ENCODE measurements at places on chromosomes 16 and 17.

DNA sequence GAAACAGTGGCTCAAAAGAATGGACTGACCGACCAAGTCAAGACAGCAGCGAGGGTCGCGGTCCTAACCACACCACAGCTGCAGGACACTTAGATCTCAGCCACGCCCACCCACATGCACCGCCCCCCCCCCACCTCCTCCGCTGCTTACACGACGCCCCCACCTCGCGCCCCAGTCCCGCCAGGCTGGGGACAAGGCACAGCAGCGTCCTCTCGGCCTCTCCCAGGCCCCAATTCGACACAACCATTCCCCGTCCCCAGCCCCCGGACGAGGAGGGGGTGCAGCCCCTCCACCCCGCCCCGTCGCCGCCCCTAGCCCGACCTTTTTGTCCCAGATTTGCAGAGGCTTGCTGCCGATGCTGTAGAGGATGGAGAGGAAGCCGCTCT lies 477 bp downstream of the CFAP20 start:
- peak; percentile 67 for DNase-seq

DNA sequence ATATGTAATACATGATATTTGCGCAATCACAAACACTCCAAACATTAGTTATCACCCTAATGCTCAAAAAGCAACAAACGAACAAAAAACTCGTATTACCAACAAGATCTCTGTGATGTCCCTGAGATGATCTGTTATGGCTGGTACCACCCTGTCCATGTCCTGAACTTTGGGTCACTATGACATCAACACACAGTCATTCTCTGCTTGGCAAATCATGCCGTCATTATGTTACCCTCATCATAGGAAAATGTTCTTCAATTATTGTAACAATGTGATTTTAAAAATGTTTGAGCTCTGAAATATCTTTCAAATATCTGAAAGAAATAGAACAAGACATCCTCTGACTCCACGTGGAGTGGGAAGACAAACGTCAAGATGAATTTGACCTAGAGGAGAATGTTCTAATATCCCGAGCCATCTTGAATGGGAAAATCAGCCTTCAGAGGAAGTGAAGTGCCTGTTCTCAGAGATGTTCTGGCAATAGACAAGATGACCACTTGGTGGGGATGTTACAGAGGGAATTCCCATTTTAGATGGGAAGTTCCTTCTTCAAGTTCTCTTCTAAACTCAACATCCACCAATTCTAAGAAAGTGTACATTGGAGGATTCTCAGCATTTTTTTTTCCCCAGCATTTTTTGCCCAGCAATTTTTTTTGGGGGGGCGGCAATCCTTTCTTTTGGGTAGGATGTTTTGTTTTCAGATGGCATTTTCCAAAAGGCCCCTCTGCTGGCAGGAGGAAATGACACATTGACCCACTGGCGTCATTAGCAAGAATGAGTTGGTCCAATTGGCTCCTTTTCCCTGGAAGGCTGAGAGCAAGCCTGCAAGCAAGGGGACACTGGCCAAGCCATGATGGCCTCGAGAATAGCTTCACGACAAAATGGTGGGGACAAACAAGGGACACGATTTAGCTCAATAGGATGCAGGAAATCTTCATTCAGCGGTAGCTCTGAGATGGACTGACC lies 3.7 kb upstream of the HSD17B2 start:
- no peak for DNase-seq

- no peak for DNase-seq
Observed at GRCh38 chr17:15231851-15232516, 33.1 kb downstream of the PMP22 start.

DNA sequence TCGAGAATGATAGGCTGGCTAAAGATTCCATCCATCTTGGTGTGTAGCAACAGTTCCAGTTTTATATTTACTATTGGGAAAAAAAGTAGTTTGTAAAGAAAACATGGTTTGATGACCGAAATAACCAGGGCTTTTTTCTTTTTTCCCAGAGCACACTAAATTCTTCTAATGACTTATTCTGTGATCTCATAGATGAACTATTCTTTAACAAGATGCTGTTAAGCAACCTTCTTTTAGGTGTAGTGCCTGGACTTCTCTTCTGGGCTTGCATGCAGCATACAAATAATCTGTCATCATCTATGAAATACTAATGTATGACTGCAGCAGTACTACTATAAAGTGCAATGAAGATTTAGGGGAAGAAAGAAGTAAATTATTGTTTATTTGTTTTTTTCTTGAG lies 11.0 kb upstream of the CAPNS2 start:
- DNase-seq = no peak

DNA sequence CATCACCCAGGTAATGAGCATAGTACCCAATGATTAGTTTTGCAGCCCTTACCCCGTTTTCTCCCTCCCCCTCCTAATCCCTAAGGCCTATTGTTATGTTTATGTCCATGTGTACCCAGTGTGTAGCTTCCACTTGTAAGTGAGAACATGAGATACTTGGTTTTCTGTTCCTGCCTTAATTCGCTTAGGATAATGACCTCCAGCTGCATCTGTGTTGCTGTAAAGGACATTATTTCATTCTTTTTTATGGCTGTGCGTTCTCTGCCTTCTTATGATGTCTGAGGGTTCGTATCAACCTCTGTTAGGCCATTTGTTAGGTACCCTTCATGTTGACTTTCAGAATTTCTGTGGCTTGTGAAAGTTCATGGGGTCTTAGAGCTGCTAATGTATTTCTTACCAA lies 31.0 kb downstream of the CTCF start:
- no peak for DNase-seq

DNA sequence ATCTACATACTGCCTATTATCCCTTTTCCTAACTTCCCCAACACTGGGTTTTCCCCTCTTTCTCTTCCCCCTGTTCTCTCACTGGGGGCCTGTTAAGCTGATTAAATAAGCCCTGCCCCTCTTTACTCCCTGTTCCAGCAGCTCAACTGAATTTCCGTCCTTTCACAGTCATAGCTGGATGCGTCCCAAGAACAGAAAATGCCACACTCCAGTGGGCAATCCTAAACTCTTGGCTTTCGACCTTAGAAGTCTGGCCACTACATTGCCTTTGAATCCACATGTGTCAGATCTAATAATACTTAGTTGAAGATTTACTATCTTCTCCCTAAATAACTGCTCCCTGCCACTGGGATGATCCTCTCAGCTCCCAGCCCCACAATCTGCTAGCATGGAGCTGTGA lies 34.5 kb downstream of the KCNJ16 start:
- DNase-seq = no peak

DNA sequence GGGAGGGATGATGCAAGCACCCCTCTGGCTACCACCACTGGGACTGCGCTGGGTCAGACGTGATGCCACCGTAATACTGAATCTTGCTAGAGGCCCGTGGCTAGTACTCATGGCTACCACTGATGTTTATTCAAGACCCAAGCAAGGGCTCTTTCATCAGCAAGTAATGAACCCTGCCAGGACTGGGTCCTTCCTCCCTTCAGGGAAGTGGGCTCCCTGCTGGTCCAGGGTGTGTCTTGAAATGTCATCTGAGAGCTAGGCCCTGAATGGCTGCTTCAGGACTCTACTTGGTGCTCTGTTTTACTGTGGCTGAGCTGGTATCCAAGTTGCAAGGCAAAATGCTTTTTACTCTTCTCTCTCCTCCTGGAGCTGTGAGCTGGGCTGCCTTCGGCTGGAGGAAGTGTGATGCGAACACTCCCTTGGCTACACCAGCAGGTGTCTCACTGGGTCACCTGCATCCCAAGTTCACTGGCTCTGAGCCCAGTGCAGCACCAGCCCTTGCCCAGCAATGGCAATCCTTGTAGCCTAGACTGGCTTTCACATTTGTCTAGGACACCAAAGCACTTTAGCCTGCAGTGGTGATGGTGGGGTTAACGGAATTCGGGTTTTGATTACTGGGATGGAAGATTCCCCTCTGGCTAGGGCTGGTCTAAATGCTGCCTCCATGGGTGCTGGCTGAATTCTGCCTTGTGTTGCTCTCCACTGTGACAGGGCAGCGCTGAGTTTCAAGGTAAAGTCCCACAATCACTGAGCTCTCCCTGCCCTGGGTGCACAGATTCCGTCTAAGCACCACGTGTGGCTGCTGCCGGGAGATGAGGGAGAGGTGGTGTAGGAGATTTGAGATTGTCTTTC lies 98.6 kb downstream of the USP22 start:
- no peak for DNase-seq

Measured in right cardiac atrium (tissue), 5 donors.